ENCODE measurements at places on chromosomes 7 and 10.
A peak's percentile ranks its signal among the peaks of the same experiment; 100 is the strongest.

GRCh38 chr7:130345136-130345535, 520 bp downstream of the CPA5 start:
- no peak for DNase-seq

DNA sequence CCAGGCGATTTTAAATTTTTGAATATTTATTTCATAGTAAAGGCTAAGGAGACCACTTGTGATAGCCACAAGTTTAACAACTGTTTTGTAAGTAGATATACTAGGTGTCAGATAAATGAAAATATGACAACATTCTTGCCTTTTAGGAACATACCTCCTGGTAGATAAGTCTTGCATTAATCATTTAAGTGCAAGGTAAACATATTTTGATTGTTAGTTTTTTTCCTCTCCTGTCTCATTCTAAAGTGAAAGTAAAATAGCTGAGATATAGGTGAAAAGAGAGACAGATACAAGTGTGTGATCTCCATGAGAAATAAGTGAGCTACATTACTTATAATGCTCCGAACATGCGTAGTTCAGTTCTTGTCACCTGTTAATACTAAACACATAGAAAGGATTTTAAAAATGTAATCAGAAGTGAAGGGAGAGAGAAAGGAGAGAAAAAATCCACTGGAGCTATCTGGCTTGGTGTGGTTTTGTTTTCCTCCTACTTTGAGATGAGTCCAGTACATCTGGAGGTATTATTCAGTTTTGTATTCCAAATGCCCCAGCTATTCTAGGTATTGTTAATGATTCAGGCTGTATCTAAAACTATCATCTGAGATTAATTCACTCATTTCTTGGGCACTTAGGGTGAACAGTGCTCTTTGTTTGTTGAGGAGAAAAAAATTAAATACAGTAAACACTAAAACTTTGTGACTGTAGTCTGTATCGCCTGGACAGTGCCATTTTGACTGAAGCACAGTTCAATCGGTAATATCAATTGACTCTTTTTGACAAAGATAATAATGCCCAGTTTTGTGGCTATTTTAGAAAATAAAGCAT, 21.2 kb downstream of the GLCCI1 start:
- DNase-seq: no peak

- no peak for DNase-seq
These were observed 102.1 kb upstream of the MAGI2 start for GRCh38 chr7:79555571-79555970.

GRCh38 chr10:121566755-121567154, 31.5 kb downstream of the FGFR2 start:
- no peak for DNase-seq

DNA sequence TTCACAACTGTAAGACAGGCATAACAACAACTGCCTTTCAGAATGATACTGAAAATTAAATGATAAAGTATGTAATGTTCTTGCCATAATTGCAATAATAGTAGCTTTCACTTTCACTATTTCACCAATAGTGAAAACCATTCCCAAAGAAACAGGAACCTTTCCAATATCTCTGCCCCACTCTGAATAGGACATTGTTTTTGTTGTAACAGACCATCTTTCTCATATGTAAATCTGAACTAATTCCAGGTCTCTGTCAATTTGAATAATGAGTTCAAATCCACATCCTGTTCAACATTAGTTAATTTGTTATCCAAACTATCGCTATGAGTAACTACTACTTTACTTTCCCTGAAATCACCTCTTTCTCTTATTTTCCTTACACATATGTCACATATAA, 148.0 kb downstream of the LRRN3 start:
- no peak for DNase-seq

DNA sequence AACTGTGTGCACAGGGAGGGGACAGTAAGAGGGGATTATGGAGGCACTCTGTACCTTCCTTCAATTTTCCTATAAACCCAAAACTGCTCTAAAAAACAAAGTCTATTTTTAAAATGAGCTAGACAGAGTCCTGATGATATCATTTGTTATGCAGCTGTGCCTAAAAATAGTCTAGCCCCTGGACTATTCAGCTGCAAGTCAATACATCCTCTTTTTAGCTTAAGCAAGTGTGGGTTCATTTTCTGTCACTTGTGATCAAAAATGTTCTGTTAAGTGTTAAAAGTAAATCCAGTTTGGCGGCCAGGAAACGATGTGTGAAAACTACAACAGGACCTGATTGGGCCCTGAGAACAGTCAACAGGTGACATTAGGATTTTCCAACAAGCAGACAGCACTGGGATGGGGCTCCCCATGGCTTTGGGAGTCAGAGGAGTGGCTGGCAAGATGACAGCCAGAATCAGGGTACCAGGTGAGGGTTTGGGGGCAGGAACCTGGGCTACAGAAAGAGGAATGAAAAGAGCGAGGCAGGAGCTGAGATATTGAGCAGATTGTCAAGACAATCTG, 33.9 kb downstream of the FAM107B start:
- DNase-seq: no peak

DNA sequence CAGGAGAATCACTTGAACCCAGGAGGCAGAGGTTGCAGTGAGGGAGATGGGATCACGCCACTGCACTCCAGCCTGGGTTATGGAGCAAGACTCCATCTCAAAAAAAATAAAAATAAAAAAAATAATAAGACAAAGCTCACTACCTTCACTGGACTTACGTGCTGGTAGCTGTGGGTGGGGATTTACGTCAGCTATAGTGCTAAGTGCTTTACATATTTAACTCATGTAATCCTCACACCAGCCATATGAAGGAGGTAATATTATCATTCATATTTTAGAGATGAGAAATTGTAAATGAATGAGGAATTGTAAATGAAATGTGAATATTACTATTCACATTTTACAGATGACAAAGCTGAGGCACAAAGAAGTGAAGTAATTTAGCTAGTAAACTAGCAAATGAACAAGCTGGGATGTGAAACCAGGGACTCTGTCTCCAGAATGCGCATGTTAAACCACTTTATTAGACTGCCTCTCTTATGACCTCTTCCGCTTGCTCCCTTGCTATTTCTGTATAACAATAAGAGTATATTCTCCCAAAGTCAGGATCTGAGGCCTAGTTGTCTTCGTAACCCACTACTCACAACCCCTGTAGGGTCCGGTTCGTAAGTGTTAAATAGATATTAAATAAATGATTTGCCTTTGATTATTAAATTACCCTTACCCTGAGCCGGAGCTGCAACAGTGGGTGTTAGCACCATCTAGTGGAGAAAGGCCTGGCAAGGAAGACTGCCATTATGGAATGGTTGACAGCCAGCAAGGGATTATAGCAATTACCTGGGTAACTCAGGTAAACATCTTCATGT, 70.2 kb downstream of the HTR7 start:
- peak; percentile 36 for DNase-seq

DNA sequence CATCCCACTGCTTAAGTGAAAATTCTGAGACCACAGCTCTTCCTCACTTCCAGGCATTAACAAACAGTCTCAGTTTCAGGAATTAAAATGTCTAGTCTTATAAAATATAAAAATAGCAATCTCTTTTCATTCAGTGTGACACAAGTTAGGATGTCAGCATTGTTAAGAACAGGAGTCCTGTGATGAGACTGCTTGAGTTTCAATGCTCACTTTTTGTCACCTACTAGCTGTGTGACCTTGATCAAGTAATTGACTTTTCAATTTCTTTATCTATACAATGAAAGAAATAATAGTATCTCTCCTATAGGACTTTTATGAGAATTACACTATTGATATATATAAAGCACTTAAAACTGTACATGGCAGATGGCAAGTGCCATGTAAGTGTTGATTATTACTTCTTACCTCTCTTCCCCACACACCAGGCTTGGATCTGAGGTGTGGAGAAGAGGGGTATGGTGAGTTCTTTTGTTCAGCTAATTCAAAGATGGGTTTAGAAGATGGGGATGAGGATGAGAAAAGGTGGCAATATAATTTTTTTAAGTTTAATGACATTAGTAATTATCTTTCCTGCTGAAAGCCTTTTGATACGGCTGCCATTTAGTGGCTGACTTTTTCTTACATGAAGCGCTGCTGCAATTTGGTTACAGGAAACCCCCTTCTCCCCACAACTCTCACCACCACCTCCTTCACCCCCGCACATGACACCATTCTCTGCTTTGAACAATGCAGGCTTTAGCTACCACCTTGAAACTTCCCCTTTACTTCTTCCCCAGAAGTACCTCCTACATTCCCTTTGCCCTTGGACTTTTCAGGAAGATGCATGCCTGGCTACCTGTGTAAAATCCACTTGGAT, 20.8 kb upstream of the HYAL4 start:
- peak; percentile 16 for DNase-seq

DNA sequence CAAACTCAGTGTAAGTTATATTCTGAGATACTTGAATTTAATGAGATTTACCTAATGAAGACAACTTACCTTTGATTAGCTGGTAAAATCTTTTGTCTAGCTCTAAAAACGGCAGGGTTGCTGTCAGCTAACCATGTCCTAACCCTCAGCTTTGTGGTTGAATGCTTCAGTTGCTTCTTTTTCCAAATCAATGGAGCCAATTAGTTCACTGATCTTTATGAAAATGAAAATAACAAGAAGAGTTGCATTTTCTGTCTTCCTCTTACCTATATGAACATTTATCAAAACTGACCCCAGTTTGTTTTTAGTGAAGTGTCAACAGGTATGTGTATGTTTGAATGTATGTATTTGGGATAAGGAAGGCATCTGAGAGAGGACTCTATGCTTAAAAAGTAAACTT, 253.1 kb upstream of the MTPN start:
- DNase-seq: no peak

DNA sequence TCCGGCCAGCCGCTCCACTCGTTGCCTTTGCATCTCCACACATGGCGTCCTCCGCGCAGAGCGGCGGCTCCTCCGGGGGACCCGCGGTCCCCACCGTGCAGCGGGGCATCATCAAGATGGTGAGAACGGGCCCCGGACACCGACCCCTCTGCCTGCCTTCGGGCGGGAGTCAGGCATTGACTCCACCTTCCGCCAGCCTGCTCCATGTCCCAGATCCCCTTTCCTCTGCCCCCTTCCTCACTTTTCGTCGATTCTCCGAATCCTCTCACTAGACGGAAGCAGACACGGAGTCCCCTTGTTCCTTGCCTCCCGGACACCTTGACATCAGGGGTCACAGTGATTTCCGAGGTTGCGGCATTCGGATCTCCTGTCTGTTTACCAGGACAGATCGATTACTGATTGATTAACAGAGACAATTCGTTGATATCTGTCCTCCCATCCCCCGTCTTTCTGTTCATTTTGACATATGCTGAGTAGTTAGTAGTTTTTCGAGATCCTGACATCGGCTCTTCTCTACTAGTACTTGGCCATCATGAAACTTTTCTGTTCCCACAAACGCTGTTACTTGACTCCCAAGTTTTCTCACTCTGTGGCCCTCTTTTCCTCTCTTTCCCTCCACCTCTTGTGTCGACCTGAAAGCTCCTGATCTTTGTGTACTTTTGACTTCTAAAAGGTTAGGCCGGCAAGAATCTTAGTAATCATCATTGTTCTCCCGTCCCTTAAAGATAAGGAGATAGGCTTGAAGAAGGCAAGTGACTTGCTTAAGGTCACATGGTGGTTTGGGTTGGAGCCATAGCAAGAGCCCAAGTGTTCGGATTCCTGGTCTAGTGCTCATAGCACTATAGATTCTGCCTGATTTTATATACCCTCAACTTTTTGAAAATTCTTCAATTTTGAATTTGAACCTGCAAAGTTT, 597 bp downstream of the SND1 start:
- peak; percentile 38 for DNase-seq

GRCh38 chr7:133301444-133301843, 48.6 kb downstream of the EXOC4 start:
- DNase-seq: no peak

GRCh38 chr10:93357680-93358079, 124.5 kb downstream of the MYOF start:
- DNase-seq: peak; percentile 66

DNA sequence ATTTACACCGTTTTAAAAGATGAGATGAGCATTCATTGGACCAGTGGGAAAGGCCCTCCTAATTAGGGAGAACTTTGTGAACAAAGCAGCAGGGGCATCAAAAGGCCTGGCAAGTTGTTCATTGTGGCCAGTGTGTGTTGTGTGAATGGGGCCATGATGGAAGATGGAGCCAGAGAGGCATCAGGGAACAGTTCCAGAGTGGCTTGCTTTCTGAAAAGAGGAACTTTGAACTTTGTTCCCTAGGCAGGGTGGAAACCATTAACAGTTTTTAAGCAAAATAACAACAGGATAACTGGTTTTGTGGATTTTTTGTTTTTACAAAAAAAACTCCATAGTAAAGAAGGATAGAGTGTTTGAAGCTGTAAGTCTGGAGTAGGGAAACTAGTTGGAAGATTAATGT, 12.5 kb downstream of the SUV39H2 start:
- no peak for DNase-seq

DNA sequence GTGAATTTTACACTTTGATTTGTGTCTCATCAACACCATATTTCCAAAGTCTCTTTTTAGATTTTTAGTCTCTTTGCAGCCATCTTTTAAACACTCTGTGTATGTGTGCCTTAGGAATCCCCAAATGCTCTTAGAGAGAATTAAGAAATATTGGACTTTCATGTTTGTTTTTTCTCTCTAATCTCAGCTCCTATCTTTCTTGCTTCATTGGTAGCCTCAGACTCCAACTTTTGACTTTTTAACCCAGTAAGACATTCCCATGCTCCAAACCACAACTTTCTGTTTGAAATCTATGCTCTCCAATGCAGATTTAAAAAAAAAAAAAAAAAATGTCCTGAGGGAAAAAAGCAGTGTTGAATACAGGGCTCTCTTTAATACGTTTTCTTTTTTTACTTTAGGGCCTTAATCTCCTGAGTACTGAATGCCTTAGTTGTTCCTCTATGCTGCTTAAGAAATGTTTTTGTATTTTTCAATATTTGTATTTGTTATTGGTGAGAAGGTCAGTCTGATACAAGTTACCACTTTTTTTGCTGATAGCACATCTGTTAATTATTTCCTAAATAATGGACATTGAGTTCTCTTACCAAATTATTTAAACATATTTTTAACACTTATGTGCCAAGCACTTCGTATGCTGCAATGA, 489.9 kb downstream of the NXPH1 start:
- no peak for DNase-seq

DNA sequence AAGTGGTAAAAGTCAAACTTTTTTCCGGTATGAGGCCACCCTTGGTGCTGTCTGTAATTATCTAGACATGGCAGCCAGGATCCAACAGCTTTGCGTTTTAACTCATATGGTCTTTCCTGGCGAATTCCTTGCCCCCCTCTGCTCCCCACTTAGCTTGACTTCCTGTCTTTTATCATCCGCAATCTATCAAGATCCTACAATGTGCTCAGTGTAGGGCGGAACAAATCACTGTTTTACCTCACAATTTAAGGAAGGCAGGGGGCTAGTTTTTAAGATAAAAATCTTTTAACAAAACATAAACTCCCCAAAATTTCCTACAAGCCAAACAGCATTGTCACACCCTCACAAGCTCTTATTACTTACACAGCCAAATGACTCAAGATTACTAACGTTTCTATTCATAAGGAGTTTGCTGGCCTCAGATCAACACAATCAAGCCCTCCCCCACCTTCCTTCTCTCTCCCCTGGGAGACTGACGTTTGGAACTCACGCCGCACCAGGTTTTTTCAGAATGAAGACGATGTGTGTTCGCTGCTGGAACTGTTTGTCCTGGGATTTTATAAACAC, 1.3 kb upstream of the CDK14 start:
- peak; percentile 86 for DNase-seq

All from NB4 (cell line).